ENCODE measurements at places on chromosomes 3 and 15. TPM values are rescaled to one million over a fixed set of nuclear protein-coding genes. Genes with fewer than 3 reads are reported as not detected.

DNA sequence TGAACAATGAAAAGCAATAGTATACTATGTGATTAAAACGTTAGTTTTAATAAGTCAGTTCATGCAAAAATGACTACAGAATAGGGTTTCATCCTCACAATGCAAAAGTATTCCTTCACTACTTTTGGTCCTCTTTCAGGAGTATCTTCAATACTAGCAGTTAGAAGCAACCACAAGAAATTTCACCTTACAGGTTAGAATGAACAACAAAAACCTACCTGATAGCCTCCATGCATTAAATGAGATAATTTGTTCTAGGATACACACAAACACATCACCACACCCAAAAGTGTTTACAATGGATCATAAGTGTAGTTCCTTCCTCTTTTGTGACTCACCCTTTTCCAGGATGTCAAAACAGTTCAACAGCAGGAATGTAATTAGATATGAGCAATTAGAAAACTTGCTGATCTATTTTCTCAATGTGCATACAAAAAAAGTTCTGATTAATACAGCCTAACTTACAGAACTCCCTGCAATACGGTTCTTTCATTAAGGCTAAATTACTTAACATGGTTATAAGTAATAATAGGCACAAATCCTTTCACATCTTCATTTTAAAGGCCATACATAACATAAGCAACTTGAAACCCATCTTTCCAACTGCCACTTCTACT lies 21.6 kb downstream of the UACA start:
- no peaks in the 10 kb centered on the region for H3K4me1 ChIP-seq
- DNase-seq, result no peak
- no peak overlapping the region for H3K4me3 ChIP-seq
- no peaks in the 10 kb centered on the region for H3K27me3 ChIP-seq
- no peaks in the 10 kb centered on the region for H3K36me3 ChIP-seq

DNA sequence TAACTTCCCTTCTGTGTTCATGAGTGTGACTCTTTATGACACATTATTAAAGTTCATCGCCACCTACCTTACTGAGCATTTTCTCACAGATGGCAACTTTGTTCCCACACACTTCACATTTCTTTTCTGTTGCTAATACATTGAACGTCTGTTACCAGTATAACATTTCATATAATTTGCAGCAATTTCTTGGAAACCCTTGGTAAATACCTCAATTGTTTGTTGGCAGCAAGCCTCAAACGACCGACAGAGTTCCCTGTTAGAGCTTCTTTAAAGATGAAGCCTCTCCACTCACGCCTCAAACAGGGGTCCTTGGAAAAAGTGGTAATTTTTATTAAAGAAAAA lies 3.2 kb upstream of the CHSY1 start:
- H3K4me1 ChIP-seq, result peaks cover 14% of the 10 kb centered on the region
- no peaks in the 10 kb centered on the region for H3K36me3 ChIP-seq
- no peak for DNase-seq
- H3K27ac ChIP-seq, result peak overlapping the region; percentile 12

- H3K27ac ChIP-seq, result no peak overlapping the region
- no peaks in the 10 kb centered on the region for H3K36me3 ChIP-seq
- no peaks in the 10 kb centered on the region for H3K27me3 ChIP-seq
- peaks cover 44% of the 10 kb centered on the region for H3K4me1 ChIP-seq
Observed at GRCh38 chr15:58738046-58738707, 11.3 kb downstream of the ADAM10 start.

DNA sequence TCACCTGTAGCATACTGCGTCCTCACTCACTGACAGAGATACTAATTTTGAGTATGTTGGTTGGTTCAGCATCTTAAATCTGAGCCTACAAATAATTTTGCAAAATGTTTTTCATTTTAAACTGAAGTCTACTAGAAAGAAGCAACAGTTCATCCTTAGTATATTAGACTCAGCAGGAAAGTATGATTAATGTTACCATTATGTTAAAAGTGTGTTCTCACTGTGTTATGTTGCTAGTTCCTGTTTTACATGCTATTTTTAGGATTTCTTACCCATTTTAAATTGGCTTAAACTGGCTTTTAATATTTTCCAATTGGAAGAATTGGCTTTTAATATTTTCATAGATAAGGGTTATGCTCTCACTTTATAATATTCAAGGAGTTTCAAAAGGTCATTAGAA lies 25.7 kb downstream of the ACKR4 start:
- H3K27ac ChIP-seq, result no peak overlapping the region
- H3K4me3 ChIP-seq, result no peak overlapping the region
- H3K27me3 ChIP-seq, result no peaks in the 10 kb centered on the region
- H3K4me1 ChIP-seq, result no peaks in the 10 kb centered on the region
- DNase-seq, result no peak

DNA sequence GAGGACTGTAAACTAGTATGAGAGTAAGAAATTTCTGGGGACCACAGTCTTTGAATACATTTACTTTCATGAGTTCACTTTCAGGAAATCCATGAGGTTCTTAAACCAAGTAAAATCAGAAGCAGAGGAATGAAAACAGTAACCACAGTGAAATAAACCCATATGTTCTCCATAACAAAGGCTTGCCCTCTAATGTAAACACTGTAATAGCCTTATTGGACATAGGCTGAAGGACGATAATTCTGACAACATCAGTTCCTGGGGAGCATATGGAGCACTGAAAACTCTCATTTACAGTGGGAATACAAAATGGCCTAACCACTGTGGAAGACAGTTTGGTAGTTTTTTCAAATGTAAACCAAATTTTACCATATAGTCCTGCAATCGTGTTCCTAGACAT lies 965.8 kb downstream of the NSUN3 start:
- H3K4me1 ChIP-seq, result no peaks in the 10 kb centered on the region
- no peaks in the 10 kb centered on the region for H3K36me3 ChIP-seq
- H3K27me3 ChIP-seq, result no peaks in the 10 kb centered on the region

DNA sequence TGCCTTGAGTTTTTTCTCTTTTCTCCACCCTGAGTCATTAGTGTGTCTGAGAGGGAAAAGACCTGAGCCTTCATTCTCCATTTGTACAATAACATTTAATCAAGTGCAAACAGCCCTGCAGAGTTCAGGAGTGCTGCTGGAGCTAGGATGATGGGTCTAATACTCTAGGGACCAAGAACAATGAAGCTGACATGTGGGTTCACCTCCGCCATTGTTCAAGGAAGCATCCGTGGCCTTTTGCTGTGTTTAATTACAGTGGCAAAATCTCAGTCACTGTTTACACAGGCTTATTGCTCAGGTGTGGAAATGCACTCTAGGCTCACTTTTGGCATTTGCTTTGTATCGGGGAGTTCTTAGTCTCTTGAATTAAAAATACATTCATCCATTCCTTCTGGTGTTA lies 259.6 kb downstream of the LRTM1 start:
- no peak for DNase-seq
- no peaks in the 10 kb centered on the region for H3K36me3 ChIP-seq
- no peaks in the 10 kb centered on the region for H3K27me3 ChIP-seq
- H3K27ac ChIP-seq, result no peak overlapping the region
- no peaks in the 10 kb centered on the region for H3K4me1 ChIP-seq

- H3K36me3 ChIP-seq, result no peaks in the 10 kb centered on the region
- no peak overlapping the region for H3K4me3 ChIP-seq
- no peak overlapping the region for H3K27ac ChIP-seq
- no peak for DNase-seq
- H3K4me1 ChIP-seq, result no peaks in the 10 kb centered on the region
Observed at GRCh38 chr3:1883534-1883933, 215.1 kb upstream of the CNTN4 start.

- H3K4me3 ChIP-seq, result no peak overlapping the region
- no peaks in the 10 kb centered on the region for H3K27me3 ChIP-seq
- peaks cover 82% of the 10 kb centered on the region for H3K4me1 ChIP-seq
- H3K27ac ChIP-seq, result no peak overlapping the region
- no peak for DNase-seq
Observed at GRCh38 chr3:15276028-15276724, 56.2 kb downstream of the SH3BP5 start.

DNA sequence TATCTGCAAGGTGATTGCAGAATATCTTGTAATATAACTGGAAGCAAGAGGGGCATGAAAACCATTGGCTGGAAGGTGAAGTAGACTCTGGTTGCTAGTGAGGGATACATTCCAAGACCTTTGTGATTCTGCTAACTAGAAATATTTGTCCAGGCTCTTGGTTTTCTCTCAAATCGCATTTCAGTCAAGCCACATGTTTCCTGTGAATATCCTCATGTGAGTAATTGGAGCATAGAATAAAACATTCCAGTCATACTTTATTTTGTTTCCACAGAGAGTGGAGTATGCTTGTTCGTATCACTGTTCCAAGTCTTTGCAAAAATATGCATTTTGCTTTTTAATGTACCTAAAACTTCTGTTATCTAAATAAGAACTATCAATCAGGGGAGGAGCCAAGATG lies 850.0 kb downstream of the EPHA3 start:
- DNase-seq, result no peak
- H3K27ac ChIP-seq, result no peak overlapping the region
- no peak overlapping the region for H3K4me3 ChIP-seq
- no peaks in the 10 kb centered on the region for H3K36me3 ChIP-seq
- no peaks in the 10 kb centered on the region for H3K27me3 ChIP-seq
- no peaks in the 10 kb centered on the region for H3K4me1 ChIP-seq

GRCh38 chr15:52788099-52788986 lies 1.8 kb downstream of the ONECUT1 start:
- H3K27me3 ChIP-seq, result peaks cover 65% of the 10 kb centered on the region
- no peak overlapping the region for H3K4me3 ChIP-seq
- no peaks in the 10 kb centered on the region for H3K36me3 ChIP-seq

GRCh38 chr3:64074060-64074459 lies 50.8 kb upstream of the PSMD6 start:
- no peaks in the 10 kb centered on the region for H3K4me1 ChIP-seq
- H3K27me3 ChIP-seq, result peaks cover 10% of the 10 kb centered on the region
- no peak overlapping the region for H3K27ac ChIP-seq
- no peak for DNase-seq

- H3K27me3 ChIP-seq, result no peaks in the 10 kb centered on the region
- H3K27ac ChIP-seq, result no peak overlapping the region
- H3K36me3 ChIP-seq, result no peaks in the 10 kb centered on the region
Observed at GRCh38 chr15:91070872-91071271, 29.2 kb upstream of the SV2B start.

DNA sequence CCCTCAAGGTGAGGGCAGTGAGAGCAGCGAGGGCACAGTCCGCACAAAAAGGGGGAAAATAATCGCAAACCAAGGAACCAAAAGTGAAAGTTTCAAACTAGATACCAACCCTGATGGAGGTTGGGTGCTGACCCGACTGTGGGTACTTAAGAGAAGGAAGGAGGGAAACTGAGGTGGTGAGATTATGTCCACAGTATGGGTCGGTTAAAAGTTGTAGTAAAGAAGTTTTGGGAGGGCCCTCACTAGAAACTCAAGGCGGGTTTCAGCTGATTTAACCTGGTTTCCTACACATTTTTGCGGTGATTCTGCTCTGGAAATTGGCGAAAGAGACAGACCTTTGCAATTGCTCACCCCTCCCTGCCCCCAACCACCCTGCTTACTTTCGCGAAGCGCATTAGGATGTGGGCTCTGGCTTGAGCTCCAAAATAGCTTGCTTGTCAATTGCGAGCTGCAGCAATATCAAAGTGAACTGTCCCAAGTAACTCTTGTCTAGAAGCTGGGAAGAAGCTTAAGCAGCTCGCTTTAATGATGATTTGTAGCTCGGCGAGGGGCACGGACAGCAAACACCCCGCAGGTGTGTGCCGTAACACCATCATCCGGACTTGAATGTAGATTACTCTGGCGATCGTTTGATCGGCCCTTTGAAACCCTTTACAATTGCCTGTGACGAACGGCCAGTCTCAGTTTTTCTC lies 15.8 kb downstream of the SOX2 start:
- DNase-seq, result no peak
- peaks cover 5% of the 10 kb centered on the region for H3K4me1 ChIP-seq
- no peak overlapping the region for H3K27ac ChIP-seq
- peaks cover 67% of the 10 kb centered on the region for H3K27me3 ChIP-seq
- H3K4me3 ChIP-seq, result peak overlapping the region; percentile 50

DNA sequence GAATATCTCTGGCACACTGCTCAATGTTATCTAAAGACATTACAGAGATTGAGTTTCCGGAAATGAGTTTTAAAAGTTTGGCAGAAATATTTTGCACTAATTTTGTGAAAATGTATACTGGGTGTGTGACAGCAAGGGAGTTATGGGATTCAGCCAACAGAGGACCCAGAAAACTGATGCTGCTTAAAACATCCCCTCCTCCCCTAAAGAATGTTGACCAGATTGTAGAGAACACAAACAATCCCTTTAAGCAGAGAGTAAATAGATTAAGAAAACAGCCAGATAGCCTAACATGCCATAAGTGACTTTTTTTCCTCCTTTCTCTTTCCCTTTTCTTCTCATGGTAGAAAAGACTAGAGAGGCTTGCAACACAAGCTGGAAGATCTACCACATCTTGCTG lies 928.0 kb upstream of the ALCAM start:
- no peak overlapping the region for H3K27ac ChIP-seq
- H3K36me3 ChIP-seq, result no peaks in the 10 kb centered on the region
- no peak for DNase-seq
- H3K4me1 ChIP-seq, result no peaks in the 10 kb centered on the region

GRCh38 chr15:56613811-56614210 lies 119.5 kb downstream of the ZNF280D start:
- no peaks in the 10 kb centered on the region for H3K4me1 ChIP-seq
- DNase-seq, result no peak
- H3K36me3 ChIP-seq, result no peaks in the 10 kb centered on the region
- no peak overlapping the region for H3K4me3 ChIP-seq
- peaks cover 4% of the 10 kb centered on the region for H3K27me3 ChIP-seq

GRCh38 chr15:57924598-57924997 lies 140.9 kb downstream of the ALDH1A2 start:
- no peaks in the 10 kb centered on the region for H3K36me3 ChIP-seq
- H3K27me3 ChIP-seq, result no peaks in the 10 kb centered on the region
- no peaks in the 10 kb centered on the region for H3K4me1 ChIP-seq

- no peak overlapping the region for H3K27ac ChIP-seq
- H3K4me3 ChIP-seq, result no peak overlapping the region
- H3K4me1 ChIP-seq, result no peaks in the 10 kb centered on the region
- H3K27me3 ChIP-seq, result no peaks in the 10 kb centered on the region
- H3K36me3 ChIP-seq, result no peaks in the 10 kb centered on the region
Observed at GRCh38 chr15:79479616-79480015, 47.5 kb downstream of the MINAR1 start.

DNA sequence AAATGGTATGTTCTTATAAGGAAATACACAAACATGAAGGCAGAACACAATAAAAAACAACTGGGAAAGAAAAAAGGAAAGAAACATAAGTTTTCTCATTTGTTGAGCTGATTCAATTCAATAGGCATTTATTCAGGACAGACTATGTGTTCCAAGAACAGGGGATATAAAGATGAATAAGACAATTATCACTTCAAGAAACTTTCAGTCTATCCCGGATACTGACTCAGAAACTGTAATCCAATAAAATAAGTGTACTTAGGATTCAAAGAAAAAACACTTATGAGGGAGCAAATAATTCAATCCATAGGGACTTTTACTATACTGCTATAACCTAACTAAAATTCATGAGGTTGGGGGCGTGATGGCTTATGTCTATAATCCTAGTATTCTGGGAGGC lies 3.5 kb upstream of the POPDC2 start:
- H3K27ac ChIP-seq, result no peak overlapping the region
- H3K27me3 ChIP-seq, result no peaks in the 10 kb centered on the region
- DNase-seq, result no peak
- H3K4me3 ChIP-seq, result no peak overlapping the region
- H3K4me1 ChIP-seq, result no peaks in the 10 kb centered on the region
- H3K36me3 ChIP-seq, result peaks cover 4% of the 10 kb centered on the region

Gene C15orf62
- total RNA-seq, result 0.44 TPM

Gene IL20RB
- 0.96 TPM for total RNA-seq

Gene RTP1
- not detected for total RNA-seq

Gene HAPLN3
- total RNA-seq, result 32.2 TPM

Gene EPHA3
- not detected for total RNA-seq

Gene LMAN1L
- not detected for total RNA-seq

Gene TIMP4
- not detected for total RNA-seq

Gene BUB1B
- total RNA-seq, result 44.4 TPM

Gene CAMK2N2
- total RNA-seq, result 0.77 TPM

Gene ARHGEF26
- total RNA-seq, result 0.09 TPM

Gene ZPLD1
- total RNA-seq, result not detected

Gene SNRPN
- total RNA-seq, result 44.0 TPM
